BJ (cell line): ENCODE measurements at places on chromosomes 3 and 15.

- no peak for DNase-seq
Measured at GRCh38 chr3:108673988-108674661, 83.1 kb downstream of the RETNLB start.

DNA sequence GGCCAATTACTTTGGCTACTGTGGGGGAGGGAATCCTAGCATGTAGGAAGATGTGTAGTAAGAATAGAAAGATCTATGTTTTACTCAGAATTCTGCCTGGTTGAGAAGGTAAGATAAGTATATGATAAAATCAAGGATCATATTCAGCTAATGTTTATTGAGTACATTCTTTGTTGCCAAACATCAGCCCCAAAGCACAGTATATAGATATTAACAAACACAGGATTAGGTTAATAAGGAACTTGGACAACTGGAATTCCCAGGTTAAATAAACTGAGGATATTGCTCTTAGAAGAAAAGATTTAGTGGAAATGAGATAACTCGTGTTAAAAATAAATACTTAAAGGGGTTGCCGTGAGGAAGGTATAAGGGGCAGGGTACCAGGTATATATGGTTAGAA lies 129.6 kb downstream of the FILIP1L start:
- DNase-seq = no peak

DNA sequence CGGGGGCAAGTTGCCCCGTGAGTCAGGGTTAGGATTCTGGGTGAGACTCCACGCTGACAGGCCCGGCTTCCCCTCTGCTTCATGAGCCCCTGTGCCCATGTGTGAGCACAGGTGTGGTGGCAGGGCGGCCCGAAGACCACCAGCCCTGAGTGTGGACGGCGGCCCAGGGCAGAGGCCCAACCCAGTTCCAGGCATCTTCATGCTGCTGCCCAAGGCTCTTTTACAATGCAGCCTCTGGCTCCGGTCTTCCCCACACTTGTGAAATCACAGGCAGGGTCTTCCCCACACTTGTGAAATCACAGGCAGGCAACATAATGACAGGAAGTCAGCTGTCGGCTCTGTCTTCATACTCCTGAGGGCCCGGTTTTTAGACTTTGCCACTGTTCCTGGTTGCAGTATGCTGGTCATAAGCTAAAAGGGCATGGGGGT lies 78.8 kb downstream of the AAGAB start:
- DNase-seq = no peak

DNA sequence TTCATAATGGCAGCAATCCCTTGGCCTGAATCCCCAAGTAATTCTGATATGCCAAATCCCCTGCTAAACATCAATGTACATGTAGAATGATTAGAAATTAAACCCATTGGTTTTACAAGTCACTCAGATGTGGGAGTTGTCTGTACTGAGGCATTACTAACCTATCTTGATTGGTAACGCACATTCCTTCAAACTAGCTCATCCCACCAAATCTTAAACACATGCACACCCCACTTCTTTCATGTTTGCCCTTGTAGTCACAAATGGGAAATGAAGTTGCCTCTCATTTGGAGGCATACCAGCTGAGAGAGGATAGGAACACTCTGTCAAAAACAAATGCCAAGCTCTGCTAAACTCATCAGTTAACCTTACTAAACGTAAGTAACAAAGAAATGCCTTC lies 29.1 kb upstream of the MAN2C1 start:
- peak; percentile 15 for DNase-seq

DNA sequence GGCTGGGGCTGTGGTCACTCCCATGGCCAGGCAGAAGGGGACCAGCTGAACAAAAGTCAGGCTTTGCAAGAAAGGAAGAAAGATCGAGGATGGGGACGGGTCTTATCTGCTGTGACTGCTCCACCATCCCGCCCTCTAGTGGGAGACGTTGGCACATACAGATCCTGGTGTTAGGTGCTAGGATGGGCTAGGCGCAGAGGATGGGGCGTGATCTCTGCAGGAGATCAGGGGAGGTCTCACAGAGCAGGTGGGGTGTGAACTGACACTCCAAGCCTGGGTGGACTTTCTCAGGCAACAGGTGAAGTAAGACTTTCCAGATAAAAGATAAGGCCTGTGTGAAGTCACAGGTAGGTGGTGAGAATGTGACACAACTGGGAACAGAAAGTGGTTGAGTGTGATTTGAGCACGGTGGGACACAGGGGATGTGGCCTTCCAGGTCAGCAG lies 141.9 kb upstream of the SMAD3 start:
- DNase-seq = no peak

DNA sequence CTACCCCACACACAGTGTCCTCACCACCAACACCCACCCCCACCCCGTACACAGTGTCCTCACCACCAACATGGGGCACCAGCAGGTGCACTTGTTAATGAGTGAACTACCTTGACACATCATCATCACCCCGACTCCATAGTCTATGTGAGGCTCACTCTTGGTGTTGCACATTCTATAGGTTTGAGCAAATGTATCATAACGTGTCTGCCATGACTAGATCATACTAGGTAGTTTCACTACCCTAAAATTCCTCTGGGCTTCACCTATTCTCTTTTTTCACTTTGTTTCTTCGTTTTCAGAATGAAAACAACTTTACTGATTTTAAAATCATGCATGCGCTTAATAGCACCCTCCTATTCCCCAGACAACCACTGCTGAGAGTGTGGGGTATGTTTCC lies 102.6 kb upstream of the SLC6A6 start:
- no peak for DNase-seq

DNA sequence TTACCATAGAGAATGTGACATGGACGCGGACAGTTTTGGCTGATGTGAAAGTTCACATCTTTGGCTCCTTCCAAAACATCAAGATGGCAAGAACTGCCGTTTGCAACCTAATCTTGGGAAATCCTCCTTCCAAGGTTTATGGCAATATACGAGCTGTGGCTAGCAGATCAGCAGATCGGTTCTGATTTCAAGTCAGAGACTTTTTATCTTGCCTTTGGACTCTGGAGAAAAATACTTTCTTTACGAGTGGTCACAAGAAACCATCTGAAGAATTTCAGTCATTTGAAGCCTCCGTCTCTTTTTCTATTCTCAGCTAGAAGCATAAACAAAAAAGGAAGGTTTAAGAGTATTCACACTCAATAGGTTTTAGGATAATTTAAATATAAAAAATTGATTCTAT lies 153.5 kb upstream of the MEIS2 start:
- peak; percentile 39 for DNase-seq

DNA sequence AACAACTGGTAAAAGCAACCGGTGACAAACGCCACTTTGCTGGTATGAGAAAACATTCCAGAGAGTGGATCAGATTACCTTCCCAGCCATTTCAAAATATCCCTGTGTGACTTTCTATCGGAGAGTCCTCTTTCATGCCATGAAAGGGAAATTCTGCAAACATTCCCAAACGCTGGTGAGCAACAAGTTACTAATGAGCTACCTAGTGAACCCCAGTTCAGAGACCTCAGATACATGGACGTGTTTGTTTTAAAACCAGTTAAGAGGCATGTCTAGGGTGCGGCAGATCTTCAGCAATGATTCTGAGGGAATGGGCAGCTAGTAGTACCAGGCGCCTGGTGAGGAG lies 418.2 kb upstream of the NR2F2 start:
- no peak for DNase-seq

DNA sequence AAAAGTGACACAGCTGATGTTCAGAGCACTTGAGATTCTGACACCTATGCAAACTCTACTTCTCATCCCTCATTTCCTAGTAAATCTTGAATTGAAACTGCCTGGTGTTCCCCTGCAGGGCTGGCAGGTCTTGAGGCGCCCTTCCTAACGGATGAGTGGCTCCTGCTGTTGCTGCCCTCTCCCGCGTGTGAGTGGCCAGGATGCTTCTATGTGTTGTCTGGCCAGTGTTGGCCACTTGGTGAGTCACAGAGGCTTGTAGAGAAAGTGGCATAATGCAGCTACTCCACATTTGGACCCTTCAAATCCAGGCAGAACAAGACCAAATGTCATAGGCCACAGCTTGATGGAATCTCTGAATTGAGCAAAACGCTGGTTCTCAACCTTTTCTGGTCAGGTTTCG lies 63.6 kb downstream of the MOBP start:
- no peak for DNase-seq

DNA sequence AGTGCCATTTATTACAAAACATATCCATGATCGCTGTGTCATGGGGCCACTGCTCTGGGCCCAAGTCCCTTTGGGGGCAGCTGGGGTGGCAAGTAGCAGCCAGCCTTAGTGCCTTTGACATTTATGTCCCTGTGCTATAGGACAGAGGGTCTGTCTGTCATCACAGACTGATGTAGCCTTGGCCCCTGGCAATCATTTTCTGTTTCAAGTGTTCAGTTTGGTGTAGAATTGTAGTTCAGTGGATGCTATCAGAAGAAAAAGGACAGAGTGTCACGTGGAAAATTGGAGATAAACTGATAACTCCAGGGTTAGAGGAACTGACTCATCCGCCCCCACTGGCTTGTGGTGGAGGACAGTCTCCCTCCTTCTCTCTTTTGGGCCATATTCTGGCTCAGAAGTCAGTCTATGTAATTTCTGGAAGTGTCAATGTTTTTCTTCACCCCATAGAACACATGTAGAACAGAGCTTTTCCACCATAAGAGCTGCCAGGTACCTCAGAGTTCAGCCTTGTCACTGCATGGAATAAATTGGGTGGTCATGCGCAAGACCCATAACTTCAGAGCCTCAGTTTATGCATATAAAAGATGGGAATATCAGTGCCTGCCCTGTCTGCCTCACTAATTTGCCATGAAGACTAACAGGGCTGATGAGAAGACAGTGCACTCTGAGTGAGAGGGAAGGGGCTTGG lies 4.5 kb upstream of the MRPS22 start:
- DNase-seq = no peak

DNA sequence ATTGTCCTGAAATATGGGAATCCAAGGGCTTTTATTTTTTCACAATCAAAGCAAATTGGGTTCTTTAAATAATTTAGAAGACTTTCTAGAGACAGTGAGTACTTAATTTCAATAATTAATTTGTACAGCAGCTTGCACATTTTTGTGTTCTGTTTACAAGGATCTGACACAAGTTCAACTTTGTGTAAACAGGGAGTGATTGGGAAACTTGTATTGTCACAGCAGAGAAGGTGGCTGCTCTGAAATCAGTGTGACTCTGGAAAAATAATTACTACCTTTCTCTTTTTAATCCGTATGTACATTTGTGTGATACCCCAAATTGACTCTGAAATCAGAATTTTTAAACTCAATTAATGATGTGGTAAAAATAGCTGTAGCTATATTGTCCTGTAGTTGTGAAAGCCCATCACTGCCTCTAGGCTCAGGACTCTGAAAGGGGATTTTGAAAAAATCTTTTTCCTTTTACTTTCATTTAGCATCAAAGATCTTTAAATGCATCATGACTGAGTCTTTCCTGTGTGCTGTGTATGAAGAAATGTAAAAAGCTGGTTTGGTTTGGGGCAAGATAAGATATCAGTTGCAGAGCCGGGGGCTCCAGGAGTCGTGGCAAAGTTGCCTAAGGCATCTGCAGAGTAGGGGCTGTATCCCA lies 45.1 kb downstream of the MFSD1 start:
- DNase-seq = no peak

DNA sequence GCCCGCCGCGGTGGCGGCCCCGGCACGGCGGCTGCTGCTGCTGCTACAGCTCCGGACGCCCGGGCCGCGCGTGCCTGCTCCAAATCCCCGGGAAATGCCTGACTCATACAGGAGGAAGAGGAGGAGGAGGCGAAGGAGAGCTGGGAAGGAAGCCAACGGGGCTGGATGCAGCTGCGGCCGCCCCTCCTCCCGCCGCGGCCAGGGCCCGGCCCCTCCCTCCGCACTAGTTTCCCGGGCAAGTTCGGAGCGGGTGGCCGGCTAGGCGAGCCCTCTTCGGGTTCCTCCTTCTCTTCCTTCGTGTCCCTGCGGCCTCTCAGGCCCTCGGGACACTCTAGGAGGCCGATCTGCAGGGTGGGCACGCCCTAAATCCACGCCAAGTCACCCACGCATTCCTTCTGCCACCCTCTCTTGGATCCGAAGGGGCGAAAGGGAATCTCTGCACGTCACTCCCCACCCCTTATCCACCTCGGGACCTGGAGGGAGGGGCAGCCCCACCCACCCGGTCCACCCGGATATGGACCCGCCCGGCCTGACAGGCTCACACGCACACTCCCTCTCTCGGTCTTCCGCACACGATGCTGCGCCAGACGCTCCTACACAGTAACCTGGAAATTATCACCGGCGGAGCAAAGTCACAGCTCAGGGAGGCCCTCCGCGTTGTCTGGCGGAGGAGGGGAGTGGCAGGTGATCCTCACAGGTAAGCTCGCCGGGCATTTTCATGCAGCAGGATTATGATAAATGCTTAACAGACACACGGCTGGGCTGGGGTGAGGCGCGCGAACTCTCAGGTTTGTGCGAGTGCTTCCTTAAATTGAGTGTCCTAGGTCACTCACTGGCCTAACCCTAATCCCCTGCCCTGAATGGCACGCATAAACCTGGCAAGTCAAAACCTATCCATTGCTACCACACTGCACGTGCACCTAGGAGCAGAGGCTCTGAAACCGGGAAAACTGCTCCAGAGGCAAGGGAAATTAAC lies at the start of the genes OSBPL10 and ZNF860:
OSBPL10 (minus strand) TSS at position 57 of the 976 bp plus-strand sequence. CDS start 83 bp downstream, outside the sequence.
ZNF860 (plus strand) TSS at position 545 of the 976 bp plus-strand sequence. CDS start 7,330 bp downstream, outside the sequence.
- peak; percentile 60 for DNase-seq

DNA sequence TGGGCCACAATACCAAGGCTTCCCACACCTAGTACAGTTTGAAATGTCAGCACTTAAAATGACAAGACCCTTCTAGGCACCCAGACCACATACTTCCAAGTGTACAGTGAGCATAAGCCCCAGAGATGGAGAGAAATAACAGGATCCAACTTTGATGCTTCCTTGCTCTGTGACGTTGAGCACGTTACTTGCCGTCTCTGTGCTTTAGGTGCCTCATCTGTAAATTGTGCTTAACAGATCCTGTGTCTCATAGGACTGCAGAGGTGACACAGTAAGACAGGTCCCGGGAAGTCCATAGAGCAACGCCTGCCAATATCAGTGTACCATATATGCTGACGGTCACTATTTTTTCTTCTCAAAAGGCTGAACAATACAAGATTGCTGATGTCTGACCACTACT lies 59.1 kb downstream of the LRIG1 start:
- no peak for DNase-seq

DNA sequence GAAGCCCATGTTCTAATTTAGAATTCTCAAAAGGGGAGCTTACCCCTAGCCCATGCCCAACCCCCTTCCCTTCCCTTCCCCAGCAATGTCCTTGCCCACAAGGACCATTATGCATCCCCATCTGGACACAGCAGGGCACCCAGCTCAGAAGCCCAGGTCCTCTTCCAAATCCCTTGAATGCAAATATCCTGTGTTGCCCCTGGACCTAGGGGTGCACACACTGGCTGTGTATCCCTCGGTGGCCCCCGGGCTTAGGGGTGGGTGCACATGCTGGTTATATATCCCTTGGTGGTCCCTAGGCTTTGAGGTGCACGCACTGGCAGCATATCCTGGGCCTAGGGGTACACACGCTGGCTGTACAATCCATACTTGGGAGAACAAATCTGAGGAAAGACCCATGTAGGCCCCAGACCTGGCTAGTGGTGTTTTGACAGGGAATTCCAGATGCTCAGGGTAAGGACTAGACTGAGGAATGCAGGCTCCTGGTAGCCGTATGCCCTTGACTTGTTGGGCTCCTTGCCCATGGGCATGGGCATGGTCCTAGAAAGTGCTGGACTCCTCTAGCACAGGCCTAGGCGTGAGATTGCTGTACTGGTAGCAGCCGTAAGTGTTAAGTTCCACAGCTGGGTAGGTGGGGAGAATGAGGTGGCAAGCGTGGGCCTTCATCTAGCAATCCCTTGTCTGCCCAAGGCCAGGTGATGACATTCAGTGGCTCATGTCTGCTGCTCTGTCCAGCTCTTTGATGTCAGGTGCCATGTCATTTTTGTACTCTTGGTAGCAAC lies 222.4 kb downstream of the OPA1 start:
- no peak for DNase-seq

GRCh38 chr3:169760479-169760878 lies 4.4 kb downstream of the TERC start:
- no peak for DNase-seq

- peak; percentile 76 for DNase-seq
Measured at GRCh38 chr15:87267798-87268197, 988.7 kb downstream of the NTRK3 start.
